NCI-H1930 (cell line): ENCODE measurements at places on chromosomes 11 and 22.

DNA sequence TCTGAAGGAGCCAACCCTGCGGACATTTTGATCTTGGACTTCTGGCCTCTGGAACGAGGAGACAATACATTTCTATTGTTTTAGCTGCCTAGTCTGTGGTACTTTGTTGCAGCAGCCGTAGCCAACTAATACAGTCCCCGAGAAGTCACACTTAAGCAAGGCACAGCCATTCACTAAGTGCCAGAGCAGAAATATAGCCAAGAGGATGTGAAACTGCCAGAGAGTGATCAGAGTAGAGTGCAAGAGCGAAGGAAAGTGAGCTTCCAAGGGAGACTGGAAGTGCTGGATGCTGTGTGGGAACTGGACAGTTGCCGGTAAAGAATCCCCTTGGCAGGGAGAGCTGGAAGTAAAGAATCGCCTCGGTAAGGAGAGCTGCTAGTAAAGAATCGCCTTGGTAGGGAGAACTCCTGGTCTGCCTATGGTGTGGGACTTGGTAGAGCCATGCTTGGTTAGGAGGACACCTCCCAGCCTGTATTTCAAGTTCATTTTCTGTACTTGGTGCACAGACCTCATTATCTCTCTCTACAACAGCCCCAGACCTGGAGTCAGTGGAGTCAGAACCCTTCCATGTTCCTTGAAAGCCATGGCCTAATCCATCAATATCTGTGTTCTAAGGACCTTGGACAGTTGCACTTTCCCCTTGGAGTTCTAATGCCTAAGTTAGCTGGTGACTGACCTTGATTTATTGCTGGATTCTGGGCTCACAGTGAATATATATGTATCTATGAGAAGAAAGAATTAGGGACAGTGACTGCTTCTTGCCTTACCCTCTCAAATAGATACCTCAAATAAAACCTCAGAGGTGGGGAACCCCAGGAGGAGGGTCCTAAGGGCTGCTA lies 162.1 kb downstream of the LDLRAD3 start:
- no peak for DNase-seq

- DNase-seq = no peak
Observed at GRCh38 chr11:92061456-92062062, 163.1 kb upstream of the FAT3 start.

DNA sequence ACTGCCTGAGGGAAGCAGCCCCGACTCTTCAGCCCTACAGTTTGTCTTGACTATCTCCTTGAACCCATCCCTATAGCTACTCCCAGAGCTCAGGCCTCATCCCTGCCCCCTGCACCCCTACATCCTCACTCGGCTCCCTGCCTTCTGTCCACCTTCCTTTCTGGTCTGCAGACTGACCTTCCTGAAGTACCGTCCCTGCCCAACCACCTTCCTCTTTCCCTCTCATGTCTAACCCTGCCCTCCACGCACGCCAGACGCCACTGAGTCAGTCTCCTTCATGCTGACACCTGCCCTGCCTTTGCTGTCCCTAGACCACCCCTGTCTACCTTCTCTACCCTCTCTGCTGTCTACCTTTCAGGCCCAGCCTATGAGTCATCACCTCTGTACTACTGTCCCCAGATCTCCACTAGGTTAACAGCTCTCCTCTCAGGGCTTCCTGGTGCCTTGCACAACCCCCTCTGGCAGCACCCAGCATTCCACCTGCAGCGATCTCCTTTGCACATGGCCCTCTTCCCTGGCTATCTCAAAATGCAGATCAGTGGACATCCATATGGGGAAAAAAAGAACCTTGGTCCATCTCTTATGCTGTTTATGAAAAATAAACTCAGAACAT lies 8.9 kb downstream of the KCTD21 start:
- no peak for DNase-seq

- no peak for DNase-seq
Observed at GRCh38 chr11:76768909-76769560, 14.1 kb upstream of the TSKU start.

DNA sequence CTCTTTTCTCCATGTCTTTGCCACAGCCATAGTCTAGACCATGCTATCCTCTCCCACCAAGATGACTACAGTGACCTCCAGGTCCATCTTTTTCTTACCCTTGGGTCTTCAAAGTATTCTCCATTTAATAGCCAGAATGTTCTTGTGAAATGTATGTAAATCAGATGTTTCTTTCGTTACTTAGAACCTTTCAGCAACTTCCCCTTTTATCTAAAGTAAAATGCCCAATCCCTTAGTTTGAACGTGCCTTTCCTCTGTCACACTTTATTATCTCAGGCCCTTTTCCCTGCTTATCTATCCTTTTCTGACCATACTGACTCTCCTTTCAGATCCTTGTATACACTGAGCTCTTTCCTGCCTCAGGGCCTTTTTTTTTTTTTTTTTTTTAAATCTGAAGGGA lies 17.9 kb downstream of the RBM4B start:
- DNase-seq = no peak

GRCh38 chr22:38523029-38523428 lies 16.9 kb upstream of the DDX17 start:
- no peak for DNase-seq

GRCh38 chr11:102810950-102811660 lies 13.1 kb upstream of the MMP1 start:
- DNase-seq = no peak

DNA sequence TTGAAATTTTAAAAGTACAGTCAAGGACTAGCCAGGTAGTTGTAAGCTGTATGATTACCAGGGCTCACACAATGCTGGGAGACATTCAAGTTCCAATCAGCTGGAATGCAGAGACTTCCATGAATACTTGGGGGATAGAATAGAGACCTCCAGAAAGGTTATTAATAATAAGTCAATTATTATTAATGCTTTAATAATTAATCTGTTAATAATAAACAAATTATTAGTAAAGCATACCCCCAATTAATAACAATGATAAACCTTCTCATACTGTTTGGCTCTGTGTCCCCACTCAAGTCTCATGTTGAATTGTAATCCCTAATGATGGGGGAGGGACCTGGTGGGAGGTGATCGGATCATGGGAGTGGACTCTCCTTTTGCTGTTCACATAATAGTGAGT lies 14.6 kb upstream of the MS4A6A start:
- DNase-seq = no peak

DNA sequence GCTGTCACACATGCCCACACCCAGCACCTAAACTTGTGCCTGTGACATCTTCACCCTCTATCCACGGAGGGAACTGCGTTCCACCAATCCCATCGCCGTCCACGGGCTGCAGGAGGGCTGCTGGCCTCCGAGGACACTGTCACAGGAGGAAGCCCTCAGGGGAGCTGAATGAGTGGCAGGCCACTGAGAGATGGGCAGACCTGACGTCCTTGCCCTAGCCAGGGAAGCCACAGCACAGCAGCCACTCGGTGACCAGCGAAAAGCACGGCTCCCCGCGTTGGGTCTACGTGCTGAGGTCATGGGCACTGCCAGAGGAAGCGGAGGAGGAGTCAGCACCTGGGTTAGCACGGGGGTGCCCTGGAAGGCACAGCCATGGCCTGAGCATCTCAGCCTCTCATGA lies 50.5 kb downstream of the IGSF9B start:
- DNase-seq = no peak

DNA sequence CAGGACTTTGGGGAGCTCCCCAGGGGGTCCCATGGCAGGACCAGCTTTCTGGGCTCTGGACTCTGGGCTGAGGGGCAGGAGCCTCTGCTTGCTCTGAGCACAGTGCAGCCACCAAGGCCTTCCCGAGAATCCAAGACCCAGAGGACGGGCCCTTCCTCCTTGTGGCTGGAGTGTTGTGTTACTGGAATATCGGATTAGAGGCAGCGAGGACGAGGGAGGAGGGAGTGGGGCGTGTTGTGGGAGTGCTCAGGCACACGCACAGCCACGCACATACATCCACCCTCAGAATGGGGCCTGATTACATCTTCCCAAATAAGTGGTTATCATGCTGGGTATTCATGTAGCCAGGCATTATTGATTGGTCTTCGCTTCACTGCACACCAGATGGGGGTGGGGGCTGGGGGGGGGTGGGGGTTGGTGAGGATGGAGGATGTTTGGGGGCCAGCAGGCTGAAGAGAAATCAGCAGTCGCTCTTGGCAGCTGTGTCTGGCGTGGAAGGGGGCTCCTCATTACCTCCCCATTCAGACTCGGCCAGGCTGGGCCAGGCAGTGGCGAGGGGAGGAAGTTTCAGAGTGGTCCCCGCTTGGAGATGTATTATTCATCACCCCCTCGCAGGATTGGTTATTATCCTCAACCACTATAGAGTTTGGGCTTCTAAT lies 120.9 kb downstream of the ST3GAL4 start:
- no peak for DNase-seq

DNA sequence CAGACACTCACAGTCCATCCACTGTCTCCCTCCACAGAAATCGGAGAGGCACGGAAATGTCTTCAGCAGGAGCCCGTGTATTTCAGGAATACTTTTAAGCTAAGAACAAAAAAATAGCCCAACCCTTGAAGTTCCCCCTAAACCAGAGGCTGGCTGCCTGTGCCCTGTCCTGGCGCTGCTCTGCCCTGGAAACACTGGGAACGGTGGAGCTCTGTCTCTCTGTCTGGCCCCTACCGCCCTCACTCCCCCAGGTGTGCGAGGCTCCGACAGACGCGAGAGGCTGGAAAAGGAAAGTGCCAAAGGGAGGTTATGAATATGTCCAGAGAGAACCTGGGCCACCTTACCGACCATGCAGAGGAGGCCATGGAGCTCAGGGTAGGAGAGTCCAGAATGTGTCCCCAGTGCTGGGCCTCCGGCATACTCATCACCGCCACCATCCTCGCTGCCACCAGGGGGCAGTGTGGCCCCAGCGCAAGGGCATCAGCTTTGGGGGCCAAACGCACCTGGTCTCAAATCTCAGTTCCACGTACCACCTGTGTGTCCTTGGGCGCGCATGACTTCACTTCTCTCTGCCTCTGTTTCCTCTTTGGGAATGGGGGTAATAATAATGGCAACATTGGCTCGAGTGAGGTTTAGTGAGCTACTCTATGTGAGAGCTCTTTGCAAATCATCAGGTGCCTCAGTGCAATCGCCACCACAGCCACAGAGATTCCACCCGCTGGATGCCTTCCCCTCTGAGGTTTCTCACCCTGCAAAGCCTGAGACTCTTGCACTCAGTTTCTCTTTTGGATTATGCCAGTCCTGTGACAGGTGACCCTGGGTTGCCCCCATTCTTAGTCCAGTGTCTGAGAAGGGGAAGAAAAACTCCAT lies 10.4 kb upstream of the SLCO2B1 start:
- DNase-seq = peak; percentile 57

DNA sequence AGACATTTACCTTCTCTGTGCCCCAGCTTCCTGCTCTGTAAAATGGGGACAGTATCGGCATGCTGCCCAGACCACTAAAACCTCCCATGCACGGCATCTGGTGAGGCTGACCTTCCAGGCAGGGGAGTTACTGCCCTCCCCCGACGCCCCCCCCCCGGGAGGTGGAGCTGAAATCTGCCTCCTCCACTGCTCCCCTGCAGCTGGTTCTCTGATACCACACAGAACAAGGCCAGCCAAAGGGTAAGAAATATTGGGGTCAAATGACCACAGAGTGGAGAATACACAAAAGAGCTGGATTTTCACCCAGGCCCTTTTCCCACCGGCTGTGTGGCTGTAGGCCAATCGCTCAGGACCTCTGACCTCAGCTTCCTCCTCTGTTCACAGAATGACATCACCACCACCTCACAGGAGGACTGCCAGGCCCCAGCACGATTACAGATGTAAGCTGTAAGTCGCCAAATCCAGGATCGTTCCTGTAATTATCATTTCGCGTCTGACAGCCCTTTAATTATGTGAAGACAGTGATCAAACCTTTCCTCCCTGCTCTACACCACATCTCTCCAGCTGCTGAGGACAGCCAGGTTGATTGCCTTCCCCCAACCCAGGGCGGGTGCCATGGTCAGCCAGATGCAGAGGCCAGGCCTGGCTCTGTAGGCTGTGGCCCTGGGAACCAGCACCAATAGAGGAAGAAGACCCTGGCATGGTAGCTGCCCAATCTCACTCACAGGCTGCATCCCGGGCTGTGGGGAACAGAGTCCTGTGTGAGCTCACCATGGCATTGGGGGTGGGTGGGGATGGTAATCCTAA lies 35.7 kb upstream of the KLHL35 start:
- no peak for DNase-seq

DNA sequence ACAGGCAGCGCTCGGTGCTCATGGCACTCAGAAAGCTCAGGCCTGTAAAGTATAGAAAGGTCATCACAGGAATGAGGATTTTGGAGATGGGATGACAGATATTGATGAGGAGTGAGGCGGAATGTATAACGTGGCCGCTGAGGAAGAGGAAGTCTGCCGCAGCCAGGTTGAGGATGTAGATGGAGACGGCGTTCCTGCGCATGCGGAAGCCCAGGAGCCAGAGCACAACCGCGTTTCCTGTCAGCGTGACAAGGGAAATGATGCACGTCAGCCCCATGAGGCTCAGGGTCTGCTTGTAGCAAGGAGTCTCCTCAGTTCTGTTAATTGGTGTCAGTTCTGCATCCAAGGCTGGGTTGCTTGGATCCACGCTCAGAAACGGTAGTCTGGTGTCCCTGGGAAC lies 33.1 kb upstream of the MRGPRX1 start:
- DNase-seq = no peak

DNA sequence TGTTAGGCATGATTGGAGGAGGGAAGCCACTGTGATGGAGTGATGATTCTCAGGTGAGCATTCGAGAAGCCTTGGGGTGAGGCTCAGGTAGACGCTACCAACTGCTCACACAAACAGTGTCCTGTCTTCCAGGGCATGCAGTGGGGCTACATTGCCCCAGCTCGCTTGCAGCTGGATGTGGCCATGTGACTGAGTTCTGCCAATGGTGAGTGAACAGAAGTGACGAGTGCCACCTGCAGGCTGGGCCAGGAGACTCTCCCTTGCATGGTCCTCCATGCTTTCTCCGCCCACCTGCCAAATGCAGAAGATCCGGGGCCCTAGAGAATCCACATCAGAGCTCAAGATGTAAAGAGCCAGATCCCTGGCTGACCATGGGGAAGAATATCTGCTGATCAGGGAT lies 195.9 kb downstream of the BCR start:
- DNase-seq = no peak

GRCh38 chr11:73866095-73866579 lies 10.5 kb downstream of the COA4 start:
- no peak for DNase-seq

DNA sequence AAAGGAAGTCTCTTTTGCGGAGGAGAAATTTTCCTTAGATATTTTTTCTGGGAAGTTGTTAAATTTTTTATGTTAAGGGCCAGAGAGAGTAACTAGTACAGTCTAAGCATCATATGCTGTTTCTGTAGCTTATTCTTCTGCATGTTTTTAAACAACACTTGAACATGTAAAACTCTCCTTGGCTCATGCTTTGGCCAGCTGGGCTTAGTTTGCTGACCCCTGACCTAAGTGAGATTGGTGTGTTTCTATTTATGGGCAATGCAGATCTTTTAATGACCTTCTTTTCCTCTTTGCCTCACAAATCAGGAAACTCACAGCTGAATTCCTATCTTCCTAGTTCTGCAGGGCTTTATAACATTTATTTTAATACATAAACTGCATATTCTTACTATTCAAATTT lies 942.5 kb downstream of the OPCML start:
- DNase-seq = no peak
